SK-N-SH treated with all-trans-retinoic acid at 6 μM for 48 hours (cell line): ENCODE measurements at places on chromosomes 7 and 10.

DNA sequence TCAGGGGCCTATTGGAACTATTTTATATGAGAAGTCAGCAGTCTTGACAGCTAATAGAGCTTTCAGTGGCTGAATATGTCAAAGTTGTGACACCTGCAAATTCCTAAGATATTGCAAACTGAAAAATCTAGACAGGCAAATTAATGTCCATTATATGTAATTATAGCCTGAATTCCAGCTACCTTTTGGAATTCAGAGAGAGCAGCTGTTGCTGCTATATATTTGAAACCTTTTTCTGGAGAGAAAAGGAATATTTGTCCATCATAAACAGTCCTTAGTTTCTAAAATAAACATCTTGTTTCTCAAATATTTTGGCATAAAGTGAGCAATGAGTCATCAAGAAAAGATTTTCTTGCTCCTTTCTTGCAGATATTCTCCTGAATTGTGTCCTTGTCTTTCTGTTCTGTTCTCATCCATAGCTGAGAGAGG, 408.9 kb upstream of the SEMA3D start:
- peak; percentile 65 for ATAC-seq

DNA sequence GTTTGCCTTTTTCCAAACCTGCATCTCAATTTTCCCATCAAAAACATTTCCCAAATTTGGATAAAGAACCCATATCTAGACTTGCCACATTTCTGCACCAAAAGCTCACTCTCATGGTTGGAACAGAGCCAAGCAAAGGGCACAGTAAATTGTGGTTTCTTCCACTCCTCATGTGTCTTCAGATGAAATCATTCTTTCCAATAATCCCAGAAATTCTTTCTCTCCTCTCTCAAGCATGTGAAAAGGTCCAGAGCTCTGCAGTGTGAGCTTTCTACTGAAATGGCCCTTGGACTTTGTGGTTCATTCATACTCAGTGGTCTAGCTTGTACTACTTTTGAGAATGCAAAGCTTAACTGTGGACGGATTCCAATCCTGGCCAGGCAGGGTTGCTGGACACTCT, 19.8 kb downstream of the PRSS2 start:
- no peak for ATAC-seq

DNA sequence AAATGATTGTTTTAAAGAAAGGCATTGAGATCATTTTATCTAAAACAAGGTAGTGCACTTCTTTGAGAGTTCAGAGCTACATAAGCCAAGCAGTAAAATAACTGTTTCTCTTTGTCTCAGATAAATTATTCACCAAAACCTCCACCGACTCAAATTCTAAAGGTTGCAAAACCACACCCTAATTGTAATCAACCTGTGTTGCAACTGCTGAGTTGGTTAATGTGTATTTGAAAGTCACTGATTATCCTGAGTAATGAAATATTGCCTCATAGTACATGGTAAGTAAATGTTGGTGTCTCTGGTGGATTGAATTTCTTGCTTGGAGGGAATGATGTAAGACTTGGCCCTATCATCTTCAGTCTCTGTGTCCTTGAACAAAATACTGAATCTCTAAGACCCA, 35.9 kb upstream of the CYP2C9 start:
- no peak for ATAC-seq

DNA sequence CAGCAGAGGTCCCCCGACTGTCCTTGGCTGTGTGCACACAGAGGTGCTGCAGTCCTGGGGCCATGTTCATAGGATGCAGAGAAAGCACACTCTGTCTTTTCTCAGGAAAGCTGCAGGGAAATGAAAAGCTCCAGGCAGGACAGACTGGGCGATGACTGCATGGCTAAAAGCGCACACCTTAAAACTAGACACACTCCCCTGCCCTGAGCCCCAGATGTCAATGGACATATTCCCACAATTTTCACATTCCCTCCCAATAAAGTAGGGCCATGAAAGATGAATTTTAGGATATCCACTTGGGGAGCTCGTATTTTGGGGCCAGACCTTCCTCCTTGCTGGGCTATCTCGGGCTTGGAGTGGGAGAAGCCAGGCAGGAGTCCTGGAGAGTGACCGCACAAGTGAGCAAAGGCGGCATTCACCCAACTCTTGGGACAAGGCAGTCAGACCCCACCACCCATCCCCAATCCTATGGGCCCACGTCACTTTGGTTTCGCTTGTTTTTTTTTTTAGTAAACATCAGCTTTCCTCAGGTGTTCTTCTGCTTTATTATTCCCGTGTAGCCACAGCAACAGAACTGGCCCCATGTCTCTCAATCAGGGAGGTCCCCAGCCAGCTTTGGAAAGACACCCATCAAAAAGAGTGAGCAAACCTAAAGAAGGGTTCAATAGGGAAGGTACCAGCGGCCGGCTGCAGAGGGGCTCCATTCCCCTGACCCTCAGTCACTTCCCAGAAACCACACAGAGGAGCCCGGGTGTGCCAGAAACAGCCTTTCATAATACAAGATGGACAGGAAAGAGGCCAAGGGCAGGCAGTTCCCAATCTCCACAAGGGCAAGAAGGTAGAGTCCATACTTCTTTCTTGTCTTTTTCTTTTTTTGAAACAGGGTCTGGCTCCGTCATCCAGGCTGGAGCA, 12.7 kb downstream of the GPRIN2 start:
- no peak for ATAC-seq

DNA sequence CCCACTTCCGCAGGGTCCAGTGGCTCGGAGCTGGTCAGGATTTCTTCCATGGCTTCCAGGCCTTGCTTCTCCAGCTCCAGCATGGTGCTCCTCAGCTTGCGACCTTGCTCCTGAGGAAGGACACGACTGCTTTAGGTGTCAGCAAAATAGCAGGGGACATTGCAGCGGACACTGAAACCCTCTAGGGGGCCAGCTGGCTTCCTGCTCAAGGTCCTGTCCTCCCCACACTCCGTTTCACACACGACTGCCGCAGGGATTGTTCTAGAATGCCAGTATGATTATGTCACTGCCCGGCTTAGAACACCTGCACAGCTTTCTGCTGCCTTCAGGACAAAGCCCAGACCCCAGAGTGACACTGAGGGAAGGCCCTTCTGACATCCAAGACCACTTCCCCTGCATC, 65.6 kb downstream of the SCRN1 start:
- ATAC-seq: no peak

- no peak for ATAC-seq
Observed at GRCh38 chr10:113169853-113170460, 219.9 kb downstream of the TCF7L2 start.

DNA sequence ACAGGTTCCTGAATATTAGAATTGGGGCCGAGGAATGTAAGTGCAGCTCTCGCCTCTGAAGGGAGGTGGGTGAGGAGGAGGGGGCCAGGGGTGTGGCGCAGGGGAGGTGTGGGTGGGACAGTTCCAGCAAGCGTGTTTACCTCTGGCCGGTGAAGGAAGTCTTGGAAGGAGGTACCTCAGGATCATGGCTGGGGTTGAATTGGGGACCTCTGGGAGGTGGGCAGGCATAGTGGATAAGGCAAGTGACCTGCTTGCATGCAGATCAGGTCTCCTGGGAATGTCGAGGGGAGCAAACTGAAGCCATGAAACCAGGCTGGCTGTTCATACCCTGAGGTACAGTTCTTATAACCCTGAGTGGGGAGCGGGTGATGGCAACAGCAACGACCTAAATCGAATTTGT, 2.0 kb downstream of the ZNF775 start:
- ATAC-seq: no peak

GRCh38 chr7:29877196-29877595, 70.9 kb downstream of the WIPF3 start:
- ATAC-seq: no peak

- ATAC-seq: no peak
Observed at GRCh38 chr10:3882855-3883254, 97.8 kb upstream of the KLF6 start.
